ENCODE measurements at places on chromosomes 11 and 22. TPM values are rescaled to one million over a fixed set of nuclear protein-coding genes. Genes with fewer than 3 reads are reported as not detected.

MYH9 gene
- 122 TPM for total RNA-seq

C1QTNF5 gene
- 0.32 TPM for total RNA-seq

NXPE4 gene
- total RNA-seq = not detected

- no peak overlapping the region for H3K4me3 ChIP-seq
- peaks cover 12% of the 10 kb centered on the region for H3K27me3 ChIP-seq
- peaks cover 5% of the 10 kb centered on the region for H3K36me3 ChIP-seq
- H3K4me1 ChIP-seq = peaks cover 10% of the 10 kb centered on the region
These were observed 7.1 kb downstream of the LARGE2 start for GRCh38 chr11:45929486-45930030.

CEND1 gene
- total RNA-seq = 58.7 TPM

GRCh38 chr11:81484196-81484595, 1249.5 kb downstream of the FAM181B start:
- peaks cover 2% of the 10 kb centered on the region for H3K27me3 ChIP-seq
- H3K27ac ChIP-seq = no peak overlapping the region
- H3K4me3 ChIP-seq = no peak overlapping the region
- no peaks in the 10 kb centered on the region for H3K4me1 ChIP-seq
- DNase-seq = no peak

- H3K27ac ChIP-seq = no peak overlapping the region
- peaks cover 12% of the 10 kb centered on the region for H3K36me3 ChIP-seq
- no peaks in the 10 kb centered on the region for H3K4me1 ChIP-seq
- no peak overlapping the region for H3K4me3 ChIP-seq
These were observed 52.9 kb upstream of the PITPNB start for GRCh38 chr22:27971926-27972325.

GPHA2 gene
- total RNA-seq = not detected

All from glutamatergic neuron (in vitro differentiated cells).